Activated T-cell treated with anti-CD3 and anti-CD28 coated beads, Interleukin-2, amount 50 U/mL, for 48 hours (primary cell): ENCODE measurements at places on chromosomes 11 and 22.
A peak's percentile ranks its signal among the peaks of the same experiment; 100 is the strongest.

DNA sequence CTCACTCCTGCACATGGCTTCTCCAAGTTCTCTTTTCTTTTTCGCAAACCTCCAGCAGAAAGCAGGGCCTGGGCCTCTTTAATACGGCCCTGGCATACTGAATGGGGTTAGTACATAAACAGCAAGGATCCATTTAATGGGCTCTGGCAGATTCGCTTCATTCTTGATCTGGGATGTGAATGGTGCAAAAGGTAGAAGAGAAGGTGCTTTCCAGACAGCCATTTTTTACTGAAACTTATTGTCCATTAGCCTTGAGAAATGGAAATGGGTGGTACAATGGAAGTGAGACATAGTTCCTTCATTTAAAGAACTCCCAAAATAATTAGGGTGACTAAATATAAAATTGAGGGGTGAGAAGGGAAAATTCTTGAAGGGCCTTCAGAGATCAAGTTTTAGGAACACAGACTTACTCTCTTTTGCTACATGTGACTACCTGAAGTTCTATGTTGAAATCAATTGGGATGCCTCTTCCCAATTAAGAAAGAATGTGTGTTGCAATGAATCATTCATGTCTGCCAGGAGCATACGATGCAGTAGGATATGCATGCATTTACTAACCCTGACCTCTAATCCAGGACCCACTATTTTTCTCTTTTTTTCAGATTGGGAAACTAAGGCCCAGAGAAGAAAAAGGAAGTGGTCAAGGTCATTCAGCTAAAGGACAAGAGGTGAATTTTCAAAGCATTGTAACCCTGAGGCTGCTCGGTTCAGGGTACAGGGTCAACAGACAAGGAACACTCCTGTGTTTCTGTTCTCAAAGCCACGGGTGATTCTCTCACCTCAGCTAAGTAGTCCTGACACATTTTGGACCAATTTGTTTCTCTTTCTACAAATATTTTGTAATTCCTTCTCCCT, 144.1 kb downstream of the BBOX1 start:
- DNase-seq, result no peak

DNA sequence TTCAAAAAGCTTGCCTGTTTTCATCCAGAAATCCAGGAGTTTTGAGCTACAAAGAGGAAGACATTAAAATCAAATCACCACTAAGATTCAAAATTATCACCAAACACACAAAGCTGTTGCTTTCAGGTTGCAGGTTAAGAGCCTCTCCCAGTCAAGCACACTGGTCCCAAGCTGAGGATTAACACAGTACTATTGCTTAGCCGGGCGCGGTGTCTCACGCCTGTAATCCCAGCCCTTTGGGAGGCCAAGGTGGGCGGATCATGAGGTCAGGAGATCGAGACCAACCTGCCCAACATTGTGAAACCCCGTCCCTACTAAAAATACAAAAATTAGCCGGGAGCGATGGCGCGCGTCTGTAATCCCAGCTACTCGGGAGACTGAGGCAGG, 1165.1 kb downstream of the LRRC4C start:
- no peak for DNase-seq

DNA sequence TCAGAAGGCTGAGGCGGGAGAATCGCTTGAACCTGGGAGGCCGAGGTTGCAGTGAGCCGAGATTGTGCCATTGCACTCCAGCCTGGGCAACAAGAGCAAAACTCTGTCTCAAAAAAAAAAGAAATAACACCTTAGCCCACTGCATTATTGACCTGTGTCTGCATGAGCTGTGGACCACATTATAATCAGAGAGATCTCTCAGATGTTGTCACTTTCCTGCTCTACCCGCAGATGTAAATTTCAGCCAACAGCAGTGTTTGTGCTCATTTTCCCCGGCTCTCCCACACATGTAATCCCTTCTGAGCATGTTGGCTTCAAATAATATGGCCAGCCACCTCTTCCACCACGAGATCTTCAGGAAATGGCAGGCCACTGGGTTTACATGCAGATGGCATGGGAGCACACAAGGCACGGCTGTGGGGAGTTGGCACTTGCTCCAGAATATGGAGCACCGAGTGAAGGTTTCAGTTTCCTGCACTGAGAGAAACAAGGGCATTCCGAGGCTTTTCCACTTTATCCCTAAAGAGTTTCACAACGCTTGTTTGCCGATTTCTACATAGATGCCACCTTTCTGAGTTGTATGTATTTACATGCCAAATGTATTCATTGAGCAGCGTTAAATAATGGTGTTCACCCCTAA, 19.7 kb downstream of the CDPF1 start:
- no peak for DNase-seq

DNA sequence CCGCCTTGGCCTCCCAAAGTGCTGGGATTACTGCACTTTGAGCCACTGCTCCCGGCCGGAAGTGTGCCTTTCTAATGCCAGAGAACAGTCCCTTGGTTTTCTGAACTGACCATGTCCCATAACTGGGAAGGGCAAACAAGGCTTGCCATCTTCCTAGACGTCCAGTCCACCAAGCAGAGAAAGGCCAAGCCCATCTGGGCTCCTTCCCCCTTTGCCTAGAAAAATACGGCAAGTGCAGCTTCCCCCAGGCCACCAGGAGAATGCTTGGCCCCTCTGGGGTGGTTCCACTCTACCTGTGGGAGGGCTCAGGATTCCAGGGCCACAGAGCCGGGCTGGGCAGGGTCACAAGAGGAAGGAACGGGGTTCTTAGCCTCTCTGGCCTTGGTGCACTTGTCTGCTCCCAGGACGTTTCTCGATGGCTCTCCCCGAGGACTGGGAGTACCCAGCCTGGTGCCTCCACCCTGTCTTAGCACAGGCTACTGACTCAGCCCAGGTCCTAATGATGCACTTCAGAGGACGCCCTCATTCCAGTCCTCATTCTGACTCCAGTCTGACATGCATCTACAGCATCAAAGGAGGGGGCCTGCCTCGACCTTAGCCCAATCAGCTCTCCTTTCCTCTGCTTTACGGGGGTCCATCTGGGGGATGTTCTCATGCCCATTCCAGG, 1.2 kb downstream of the USP2 start:
- no peak for DNase-seq

DNA sequence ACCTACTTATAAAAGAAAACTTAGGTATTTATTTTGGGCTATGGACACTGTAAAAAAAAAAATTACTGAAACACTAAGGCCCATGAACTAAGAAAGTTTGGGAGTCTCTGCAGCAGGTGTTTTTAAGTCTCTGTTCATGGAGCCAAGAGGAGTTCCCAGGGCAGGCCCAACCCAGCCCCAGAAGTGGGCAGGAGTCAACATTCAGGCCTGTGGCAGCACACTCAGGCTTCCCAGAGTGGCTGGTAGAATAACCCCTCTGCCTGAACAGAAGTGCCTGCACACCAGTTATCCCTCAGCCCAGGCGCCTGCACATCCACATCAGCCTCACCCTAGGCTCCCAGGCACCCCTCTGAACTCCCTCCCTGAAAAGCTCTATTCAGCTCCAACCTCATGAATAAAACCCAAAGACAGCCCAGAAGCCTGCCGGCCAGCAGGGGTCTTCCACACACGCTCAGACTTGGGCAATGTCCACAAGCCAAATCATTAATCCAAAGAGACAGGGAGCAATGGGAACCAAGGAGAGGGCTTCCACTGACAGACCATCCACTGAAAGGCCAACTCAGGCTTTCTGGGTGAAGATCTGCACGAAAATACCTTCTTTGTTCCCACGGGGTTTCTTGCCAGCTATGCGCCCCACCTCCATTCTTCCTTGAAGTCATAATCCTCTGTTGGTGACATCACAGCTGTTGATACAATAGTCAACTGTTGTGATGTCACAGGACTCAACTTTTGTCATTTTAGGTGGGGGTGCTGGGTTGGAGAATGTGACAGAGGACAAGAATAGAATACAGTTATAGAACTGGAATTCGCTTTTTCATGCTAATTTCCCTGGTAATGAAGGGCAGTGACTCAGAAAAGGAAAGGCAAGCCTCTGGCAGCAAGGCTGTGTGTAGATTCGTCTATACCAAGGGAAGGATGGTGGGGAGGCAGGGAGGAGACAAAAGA, 83.7 kb downstream of the RPL27A start:
- no peak for DNase-seq

DNA sequence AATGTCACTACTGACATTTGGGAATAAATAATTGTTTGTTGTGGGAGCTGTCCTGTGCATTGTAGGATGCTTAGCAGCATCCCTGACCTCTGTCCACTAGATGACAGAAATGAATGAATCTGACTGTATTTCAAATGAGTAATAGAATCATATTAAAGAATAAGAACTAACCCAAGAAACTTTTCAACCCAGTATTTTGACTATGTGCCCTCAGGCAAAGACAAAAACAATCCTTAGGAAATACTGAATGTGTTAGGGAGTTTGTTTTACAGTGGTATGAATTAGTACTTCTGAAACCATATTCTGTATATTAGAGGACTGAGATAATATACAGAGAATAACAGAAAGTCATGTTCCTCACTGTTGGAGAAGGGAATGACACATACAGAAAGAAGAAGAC, 320.9 kb upstream of the PITPNB start:
- no peak for DNase-seq

DNA sequence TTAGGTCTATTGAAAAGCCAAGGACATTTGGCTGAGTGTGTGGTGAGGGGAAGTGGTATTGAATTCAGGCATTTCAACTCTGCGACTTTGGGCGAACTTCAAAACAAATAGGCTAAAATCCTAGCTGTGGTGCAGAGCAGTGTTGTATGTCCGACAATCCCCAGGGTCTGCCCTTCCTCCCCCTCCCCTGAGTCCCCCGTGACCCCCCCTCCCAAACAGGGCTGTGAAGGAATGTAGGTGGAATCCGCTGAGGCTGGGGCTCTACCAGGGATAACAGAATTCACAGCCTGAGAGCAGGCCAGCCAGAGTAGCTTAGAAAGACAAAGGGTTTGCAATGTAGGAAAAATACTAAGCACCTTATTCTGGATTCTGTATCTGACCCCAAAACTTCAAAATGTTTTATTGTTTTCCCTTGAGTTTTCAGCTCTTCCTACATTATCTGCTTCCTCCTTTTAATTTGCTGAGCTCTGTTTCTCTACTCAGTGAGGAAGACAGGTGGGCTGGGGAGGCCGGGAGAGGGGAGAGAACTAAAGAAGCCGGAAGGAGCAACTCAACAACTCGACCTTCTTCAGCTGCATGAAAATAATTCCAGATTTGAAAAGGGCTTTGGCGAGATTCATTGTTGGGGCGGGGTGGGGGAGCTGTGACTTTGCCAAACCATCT, 315.2 kb downstream of the BLID start:
- DNase-seq, result no peak

DNA sequence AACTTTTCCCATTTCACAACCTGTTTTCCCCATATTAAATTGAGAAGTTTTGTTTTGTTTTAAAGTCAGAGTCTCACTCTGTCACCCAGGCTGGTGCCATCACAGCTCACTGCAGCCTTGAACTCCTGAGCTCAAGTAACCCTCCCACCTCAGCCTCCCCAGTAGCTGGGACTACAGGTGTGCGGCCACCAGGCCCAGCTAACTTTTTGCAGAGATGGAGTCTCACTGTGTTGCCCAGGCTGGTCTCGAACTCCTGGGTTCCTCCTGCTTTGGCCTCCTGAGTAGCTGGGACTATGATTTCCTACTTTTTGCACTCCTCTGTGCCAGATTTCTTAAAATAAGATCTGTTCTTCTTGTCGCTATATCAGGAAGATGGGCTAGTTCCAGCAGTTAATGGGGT, 44.9 kb downstream of the GNB1L start:
- no peak for DNase-seq

DNA sequence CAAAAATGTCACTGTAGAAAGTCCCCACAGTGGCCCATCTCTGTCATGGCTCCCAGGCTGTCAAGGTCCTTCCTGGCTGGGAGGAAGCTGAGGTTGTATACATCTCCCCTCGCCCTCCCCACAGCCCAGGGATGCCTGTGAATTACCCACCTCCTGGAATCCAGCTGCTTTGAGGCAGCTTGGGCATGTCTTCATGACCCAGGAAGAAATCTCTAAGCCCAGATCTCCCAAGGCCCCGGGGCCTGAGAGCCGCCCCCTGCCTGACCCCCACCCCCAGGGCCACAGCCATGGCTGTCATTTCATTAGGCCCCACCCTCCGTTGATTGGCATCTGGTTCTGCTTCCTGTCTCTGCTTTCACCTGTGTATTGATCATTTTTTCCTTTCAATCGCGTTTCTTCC, 207.5 kb downstream of the TBC1D22A start:
- no peak for DNase-seq

GRCh38 chr11:21949763-21950413, 243.0 kb upstream of the ANO5 start:
- no peak for DNase-seq

GRCh38 chr11:124920870-124921609, 2.0 kb downstream of the HEPN1 start:
- DNase-seq, result peak; percentile 81

DNA sequence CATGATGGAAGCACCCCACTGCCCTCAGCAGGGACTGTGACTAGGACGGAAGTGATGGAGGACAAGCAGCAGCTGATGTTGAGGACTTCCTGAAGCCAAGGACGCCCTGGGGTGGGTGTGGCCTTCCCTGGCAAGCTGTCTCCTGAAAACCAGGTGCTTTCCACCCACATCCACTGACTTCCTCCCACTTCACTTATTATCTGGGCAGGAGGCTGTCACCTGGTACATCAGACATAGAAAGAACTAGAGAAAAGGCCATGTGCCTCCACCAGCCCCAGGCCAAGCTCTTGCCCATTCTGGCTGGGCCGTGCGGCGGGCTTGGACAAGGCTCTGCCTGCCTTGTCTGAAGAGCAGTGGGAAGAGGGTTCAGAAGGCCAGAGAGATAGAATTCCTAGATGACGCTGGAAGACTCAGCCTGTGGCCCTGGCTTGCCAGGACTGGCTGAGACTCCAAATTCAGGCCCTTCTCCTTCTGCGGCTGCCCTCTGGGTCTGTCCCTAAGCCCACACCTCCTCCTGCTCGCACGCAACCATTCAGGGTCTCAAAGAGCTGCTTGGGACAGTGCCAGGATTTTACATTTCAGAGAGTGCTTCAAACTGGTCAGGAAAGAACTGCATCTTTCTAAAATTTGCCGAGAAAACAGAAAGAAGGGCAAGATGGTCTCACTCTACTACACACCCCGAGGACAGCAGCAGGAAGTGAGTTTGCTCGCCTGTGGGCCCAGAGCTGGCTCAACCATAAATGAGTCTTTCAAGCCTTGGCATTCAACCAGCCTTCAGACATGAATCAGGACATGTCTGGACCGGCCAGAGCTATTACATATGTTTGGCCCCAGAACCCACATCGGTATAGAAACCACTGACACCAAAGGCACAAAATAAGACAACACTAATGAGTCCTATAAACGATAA, 13.3 kb downstream of the ARHGAP1 start:
- DNase-seq, result no peak

GRCh38 chr11:133949129-133949528, 7.6 kb downstream of the IGSF9B start:
- no peak for DNase-seq

DNA sequence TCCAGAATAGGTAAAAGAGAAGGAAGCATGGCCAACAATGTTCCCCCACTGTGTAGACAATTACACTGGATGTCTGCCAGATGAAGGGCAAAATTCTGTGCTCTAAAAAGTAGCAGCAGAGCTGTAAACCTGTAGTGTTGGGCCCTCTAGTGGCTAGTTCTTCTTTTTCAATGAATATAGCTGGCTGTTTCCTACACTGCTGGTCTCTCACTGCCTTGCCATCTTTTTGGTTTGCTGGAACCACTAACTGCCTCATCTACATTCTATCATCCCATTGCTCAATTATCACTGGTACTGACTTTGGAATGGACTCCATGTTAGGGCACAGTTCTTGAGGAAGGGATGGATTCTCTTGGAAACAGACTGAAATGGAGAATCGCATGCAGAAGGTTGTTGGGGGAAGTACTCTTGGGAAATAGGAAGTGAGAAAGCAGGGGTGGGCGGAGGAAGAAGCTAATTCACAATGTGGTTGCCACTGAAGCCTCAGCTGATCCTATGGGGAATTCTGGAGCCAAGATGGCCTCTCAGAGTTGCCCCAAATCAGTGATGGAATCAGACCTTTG, 17.9 kb downstream of the KCNE3 start:
- peak; percentile 32 for DNase-seq
